NCI-H446 treated with DMSO at 0.1 percent for 48 hours (cell line): ENCODE measurements at places on chromosomes 12 and 14.

DNA sequence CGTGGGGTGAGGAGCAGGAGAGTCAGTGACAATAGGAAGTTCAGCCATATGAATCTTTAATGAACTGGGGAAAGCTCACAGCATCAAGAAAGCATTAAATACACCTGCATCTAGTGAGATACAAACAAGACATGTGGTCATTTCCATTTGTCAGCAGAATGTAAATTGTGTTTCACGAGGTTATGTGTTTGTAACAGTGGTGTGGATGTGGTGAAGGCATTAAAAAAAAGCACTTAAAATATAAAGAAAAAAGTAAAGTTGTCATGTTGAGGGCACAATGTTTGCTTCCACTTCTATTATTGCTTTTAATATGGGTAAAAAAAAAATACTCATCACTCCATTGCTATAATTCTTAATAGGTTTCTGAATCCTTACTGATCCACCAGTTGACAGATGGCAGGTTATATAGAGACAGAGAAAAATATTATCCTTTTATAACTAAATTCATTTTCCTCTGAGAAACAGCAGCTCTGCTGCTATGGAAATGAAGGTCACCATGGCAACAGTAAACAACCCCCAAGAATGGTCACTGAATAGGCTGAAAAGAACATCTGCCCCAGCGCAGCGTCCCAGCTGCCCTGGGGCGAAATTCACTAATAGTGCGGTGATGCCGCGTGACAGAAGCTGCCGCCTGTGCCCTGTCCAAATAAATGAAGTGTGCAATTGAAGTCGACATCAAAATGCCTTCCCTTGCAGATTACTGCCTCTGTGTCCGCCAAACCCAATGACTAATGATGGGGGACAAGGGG, 226.1 kb downstream of the FOXN3 start:
- peak; percentile 79 for DNase-seq

- DNase-seq: no peak
Measured at GRCh38 chr12:49036029-49036428, 17.5 kb upstream of the PRKAG1 start.

DNA sequence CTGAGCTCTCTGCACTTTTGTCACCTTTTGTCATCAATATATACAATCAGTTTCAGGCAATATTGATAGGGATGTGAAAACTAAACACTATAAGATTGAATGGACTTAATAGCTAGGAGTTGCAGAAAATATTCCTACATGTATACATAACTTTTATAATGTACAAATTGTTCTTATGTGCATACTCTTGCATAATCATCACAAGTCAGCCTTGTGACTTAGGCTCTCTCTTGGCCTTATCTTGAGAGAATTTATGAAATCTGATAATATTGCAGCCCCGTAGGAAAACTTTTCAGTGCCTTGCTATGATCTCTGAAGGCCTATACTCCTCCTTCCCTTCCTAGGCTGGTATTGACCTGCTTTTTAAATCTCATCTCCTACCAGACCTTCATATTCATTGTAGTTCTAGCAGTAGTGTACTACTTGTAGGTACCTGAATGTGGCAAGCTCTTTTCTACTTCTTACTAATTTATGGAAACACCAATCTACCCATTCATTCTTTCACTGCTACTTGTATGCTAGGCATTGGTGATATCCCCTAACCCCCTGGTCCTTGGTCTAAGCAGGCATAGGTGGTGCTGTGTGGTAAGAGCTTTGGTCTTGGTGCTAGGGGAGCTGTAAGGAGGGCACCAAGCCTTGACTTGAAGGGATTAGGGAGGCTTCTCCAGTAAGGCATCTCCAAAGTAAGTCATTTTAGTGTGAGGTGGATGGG, 100.0 kb downstream of the PRKCH start:
- no peak for DNase-seq

DNA sequence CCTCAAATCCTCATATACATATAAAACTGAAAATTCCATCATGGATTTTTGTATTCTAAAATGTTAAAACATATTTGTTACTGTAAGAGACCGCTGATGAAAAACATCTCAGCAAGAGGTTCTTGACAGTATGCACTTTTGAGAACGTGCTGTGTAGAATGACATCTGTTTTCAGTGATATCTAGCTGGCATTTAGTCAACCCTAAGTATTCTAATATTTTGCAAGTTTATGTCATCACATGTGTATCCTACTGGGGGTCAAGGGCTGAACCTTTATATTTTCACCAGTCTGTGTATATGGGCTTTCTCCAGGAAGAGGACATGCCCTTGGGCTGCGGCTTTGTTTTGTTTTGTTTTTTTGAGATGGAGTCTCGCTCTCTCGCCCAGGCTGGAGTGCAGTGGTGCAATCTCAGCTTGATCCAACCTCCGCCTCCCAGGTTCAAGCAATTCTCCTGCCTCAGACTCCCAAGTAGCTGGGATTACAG, 22.0 kb upstream of the YARS2 start:
- no peak for DNase-seq

GRCh38 chr14:105383083-105383730, 15.1 kb upstream of the TEX22 start:
- no peak for DNase-seq

- no peak for DNase-seq
Measured at GRCh38 chr14:28381656-28382055, 384.9 kb upstream of the FOXG1 start.

- no peak for DNase-seq
Measured at GRCh38 chr12:45828402-45828801, 98.9 kb downstream of the ARID2 start.

- no peak for DNase-seq
Measured at GRCh38 chr14:68978172-68978911, 760 bp downstream of the ACTN1 start.

GRCh38 chr14:89681086-89682018, 264.3 kb upstream of the FOXN3 start:
- no peak for DNase-seq

GRCh38 chr14:95229749-95230148, 72.4 kb upstream of the DICER1 start:
- DNase-seq: no peak

GRCh38 chr12:4203772-4204376, 69.7 kb upstream of the CCND2 start:
- no peak for DNase-seq

DNA sequence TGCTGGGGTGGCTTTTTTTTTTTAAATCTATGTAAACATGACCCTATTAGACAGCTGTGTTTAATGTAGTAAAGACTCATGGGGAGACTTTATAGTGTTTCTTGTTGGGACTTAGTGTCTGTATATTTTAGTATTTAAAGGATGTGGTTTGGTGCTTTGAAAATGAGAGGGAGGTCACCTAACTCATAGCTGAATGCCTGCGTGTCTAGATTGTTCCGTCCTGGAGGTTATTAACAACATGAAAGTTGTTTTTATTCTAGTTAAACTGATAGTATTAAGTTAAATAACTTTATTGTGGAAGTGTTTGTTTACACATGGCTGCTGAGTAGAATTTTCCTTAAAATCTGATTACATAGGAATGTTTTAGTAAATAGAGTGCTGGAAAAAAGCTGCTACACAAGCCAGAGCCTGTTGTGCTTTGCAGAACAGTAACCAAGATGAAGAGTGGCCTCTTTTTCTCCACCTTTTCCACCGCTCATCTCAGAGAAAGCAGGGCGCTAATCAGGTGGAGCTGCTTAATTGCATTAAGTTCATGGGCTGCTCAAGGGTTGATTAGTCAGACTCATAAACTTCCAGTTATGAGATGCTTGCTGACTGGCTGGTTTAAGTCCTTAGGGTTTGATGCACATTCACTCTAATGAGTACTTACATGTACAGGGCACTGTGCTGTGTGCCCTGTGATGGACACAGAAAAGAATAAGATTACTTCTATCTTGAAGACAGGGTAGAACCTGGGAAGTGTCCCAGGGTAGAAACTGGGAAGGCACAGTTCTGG, 62.7 kb downstream of the FBXO34 start:
- DNase-seq: no peak

- no peak for DNase-seq
Measured at GRCh38 chr12:10025236-10025635, 5.2 kb upstream of the CLEC9A start.

DNA sequence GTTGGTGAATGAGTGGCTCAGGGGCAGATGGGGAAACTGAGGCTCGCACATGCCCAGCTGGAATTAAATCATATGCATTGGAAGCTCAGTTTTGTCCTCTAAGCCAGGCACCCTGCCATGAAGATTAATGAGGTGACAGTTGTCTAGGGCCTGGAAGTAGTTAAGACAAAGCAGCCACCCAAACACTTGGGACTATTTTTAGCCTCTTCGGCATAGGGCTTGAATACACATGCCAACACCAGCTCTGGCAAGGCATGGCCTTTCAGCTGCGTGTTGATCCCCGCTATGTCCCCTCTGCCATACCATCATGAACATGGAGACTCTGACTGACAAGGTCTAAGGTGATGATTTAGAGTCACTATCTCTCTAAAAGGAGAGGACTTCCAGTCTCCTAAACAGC, 250.2 kb downstream of the KSR2 start:
- DNase-seq: no peak

- no peak for DNase-seq
Measured at GRCh38 chr14:99794151-99794780, 1.1 kb downstream of the EML1 start.

- no peak for DNase-seq
Measured at GRCh38 chr12:88313554-88313953, 171.4 kb downstream of the TMTC3 start.
